ENCODE measurements at places on chromosomes 6 and 20.

DNA sequence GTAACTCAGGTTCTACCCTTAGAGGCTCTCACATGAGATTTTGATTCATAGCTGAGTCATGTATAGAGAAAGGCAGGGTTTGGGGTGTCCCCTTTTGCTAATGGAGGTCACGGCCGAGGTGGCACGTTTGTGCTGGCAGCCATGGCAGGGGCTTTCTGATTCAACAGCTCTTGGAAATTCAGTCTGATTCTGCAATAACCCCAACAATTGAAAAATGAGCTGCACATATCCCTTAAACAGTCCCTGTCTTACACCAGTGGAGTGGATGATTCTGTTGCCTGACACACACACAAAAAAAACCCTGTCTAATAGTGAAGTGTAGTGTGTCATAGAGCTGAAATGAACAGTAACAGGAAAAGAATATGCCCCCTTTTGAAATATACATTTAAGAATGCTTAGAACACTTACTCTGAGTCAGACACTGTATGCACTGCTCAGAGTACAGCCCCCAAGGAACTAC, 40.4 kb upstream of the ARG1 start:
- peak; percentile 49 for DNase-seq

DNA sequence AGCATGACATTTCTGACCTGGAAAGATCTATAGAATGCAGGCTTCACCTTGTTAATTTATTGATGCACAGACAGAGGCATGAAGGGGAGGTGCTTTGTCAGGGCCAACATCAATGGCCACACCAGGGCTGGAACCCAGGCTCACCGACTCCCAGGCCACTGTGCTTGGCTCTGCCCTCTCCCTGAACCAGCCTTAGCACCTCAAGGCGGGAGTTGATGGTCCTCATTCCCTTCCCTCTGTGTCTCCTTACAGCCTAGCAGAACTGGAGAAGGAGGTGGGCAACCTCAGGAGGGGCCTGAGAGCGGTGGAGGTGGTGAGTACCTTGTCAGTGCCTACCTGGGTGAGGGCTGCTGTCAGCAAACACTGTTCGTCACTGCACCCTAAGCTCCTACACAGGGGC, 35.6 kb downstream of the MOCS1 start:
- DNase-seq = no peak

DNA sequence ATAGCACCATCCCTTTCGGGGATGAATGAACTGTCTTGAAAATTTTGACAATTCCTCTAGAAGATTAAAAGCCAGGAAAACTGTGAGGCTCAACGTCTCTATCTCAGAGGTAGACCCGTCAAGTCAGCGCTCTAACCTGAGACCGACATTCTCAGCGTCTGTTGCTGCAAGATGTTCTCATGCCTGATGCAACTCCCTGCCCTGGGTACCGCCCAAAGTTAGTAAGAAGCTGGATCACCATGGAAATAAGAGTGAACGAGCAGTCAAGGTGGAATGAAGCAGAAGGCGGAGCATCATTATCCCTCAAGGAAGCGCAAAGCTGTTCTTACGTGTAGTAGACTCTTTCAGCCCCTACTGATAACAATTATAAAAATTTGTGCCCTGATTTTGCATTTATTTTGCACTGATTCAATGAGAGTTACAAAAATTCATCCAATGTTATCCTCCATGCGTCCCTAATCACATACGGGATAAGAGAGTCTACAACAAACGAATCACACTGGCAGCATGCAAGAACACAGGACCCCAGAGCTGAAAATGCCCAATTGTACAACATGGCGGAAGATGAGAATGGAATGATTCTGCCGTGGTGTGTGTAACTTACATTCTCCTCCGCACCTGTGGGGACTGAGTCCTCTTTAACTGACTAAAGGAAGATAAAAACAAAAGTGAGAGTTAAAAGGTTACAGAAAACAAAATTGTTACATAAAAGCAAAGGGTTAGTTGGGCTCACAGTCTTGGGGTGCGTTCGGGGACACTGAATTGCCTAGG, 95.4 kb downstream of the BCAS1 start:
- DNase-seq = no peak

- no peak for DNase-seq
Measured at GRCh38 chr20:63234693-63235398, 859 bp upstream of the BIRC7 start.

GRCh38 chr6:137387096-137387764, 107.0 kb downstream of the OLIG3 start:
- no peak for DNase-seq

- no peak for DNase-seq
Measured at GRCh38 chr6:14772188-14772587, 473.7 kb upstream of the JARID2 start.

DNA sequence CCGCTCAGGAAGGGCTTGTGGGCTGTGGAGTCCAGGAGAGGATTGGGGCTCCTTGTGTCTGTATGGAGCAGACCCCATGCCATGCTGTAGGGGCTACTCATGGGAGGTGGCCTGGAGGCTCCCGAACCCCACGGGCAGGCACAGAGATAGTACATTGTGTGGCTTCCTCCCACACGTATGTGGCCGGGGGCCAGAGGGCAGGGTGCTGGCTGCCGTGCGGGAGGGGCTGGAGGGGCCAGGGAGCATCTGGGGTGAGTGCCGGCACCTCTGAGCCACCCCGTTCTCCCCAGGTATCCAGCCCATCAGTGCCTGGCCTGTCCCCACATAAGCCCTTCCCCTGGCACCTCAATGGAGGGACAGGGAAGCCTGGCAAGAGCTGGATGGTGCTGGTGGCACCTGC, 7.6 kb downstream of the RBBP8NL start:
- no peak for DNase-seq
